Eye (tissue), 1 donor: ENCODE measurements at places on chromosomes 6 and 20.
A peak's percentile ranks its signal among the peaks of the same experiment; 100 is the strongest.

- peak; percentile 73 for DNase-seq
These were observed at the start of the genes DUSP15 and TTLL9 for GRCh38 chr20:31869942-31870725. DUSP15 (minus strand) TSS chr20:31870527; CDS start chr20:31870337, 190 bp downstream. TTLL9 (plus strand) TSS chr20:31870634; CDS start chr20:31871127, 493 bp downstream.

GRCh38 chr6:108685970-108686369, 125.3 kb downstream of the FOXO3 start:
- no peak for DNase-seq

DNA sequence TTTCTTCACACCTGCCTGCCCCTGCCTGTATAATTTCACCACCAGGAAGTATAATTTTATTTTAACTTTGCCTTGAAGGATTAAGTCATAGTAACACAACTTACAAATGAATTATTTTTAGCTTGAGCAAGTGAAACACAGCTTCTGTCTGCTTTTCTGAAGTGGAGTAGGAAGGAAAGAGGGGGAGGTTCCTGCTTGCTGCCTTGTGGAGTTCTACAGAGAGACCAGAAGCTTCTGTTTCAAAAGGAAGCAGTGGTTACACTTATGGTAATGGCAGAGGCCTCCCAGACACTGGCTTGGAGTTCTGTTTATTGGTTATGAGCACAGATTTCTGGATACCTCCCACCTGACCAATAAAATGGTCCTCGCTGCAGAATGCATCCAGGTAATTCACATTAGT, 159.6 kb downstream of the TMEM200A start:
- no peak for DNase-seq

DNA sequence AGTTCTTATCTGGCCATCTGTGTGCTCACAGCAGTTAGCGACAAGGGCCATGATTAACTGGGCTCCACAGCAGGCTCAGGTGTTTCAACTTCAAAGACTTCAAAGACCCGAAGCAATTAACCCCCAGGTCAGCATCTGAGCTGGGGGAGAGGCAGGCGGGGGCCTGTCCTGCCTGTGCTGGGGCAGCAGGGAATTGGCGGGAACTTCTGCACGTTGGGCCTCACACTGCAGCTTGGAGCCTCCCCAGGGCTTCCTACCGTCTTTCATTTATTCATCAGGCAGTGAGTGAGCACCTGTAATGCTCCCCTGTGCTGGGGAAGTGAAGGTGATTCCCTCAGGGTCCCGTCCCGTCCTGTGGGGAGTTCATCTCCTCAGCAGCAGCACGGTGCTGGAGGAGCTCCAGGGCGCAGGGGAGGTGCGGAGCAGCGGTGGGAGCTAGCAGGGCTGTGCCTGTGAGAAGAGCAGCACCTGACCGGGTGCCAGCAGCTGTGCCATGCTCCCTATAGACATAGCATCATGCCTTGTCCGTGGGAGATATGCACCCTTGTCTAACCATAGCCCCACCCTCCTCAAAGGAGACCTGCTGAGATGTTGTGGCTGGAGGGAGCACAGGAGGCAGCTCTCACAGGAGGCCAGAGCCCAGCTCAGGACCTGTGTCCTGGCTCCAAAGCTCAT, 51.8 kb upstream of the FRMD1 start:
- peak; percentile 15 for DNase-seq

DNA sequence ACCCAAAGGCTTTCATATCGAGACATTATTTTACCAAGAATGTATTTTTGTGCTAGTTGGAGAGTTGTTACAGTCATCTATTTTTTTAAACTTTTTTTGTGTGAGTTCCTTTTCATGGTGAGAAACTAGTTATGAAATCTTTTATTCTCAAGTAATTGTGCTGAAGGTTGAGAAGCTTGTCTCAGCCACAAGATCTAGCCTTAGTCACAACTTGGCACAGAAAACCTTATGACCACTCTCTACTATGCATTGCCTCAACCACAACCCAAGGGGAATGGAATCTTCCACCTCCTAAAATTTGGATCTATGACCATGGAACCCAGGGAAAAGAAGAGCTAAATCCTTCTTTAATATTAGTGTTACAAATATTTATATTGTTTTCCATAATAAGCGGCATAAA, 58.5 kb downstream of the HS3ST5 start:
- no peak for DNase-seq

- DNase-seq, result no peak
These were observed 78.4 kb upstream of the FBXL4 start for GRCh38 chr6:99026135-99026534.
